ENCODE measurements at places on chromosomes 5 and 9. TPM values are rescaled to one million over a fixed set of nuclear protein-coding genes. Genes with fewer than 3 reads are reported as not detected.

- DNase-seq: no peak
Measured at GRCh38 chr5:77867194-77867691, 91.1 kb upstream of the TBCA start.

DNA sequence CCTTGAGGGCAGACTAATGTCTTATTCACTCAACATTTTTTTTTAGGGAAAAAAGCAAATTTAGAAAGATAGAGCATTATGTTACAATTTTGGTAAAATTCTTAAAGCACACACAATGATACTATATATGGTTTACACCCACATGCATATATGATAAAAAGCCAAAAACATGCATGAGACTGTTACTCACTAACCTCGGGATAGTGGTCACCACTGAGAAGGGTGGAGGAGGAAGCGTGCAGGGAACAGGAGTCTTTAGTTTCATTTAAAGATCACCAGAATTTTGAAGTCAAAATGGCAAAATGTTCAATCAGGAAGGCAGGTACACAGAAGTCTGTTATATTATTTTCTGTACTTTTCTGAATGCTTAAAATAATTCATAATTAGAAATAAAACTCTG is 9.2 kb downstream of the ARL15 start:
- DNase-seq: no peak

DNA sequence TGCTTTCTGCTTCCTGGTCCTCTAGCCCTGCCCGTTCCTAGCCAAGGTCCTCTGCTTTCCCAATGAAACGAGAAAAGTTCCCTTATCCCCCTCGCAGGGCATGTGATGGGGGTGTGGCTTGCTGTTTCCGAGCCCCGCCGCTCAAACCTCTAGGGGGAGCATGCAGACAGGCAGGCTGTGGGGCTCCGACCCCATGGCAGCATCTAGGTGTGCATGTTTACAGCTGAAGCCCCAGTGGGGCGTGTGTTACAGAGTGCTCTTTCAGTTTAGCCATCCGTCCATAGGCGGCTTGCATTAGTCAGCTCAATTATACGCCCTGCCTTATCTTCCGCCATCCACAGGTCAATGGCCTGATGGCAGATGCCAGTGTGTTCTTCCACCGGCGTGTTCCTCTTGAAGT is 48.3 kb upstream of the SPATA31E1 start:
- DNase-seq: peak; percentile 27

DNA sequence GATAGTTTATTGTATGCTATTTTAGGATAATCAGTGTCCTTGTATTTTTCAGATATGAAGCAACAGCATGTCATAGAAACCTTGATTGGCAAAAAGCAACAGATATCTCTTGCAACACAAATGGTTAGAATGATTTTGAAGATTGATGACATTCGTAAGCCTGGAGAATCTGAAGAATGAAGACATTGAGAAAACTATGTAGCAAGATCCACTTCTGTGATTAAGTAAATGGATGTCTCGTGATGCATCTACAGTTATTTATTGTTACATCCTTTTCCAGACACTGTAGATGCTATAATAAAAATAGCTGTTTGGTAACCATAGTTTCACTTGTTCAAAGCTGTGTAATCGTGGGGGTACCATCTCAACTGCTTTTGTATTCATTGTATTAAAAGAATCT is 14.5 kb downstream of the CCT5 start:
- no peak for DNase-seq

DNA sequence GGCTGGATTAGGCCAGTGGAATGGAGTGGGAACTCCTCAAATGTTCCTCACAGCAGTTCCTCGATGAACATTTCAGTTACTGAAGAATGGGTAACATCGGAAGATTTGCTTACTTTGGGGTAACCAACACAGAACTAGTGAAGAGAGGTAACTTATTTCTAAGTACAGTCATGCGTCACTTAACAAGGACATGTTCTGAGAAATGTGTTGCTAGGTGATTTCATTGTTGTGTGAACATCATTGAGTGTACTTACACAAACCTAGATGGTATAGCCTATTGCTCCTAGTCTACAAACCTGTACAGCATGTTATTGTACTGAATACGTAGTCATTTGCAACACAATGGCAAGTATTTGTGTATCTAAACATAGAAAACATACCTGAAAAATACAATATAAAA is 228.3 kb downstream of the MAST4 start:
- no peak for DNase-seq

The FAXDC2 gene
- total RNA-seq: 0.14 TPM

- DNase-seq: no peak
Measured at GRCh38 chr5:73687357-73687756, 61.4 kb downstream of the ARHGEF28 start.

The FGF1 gene
- total RNA-seq: not detected

DNA sequence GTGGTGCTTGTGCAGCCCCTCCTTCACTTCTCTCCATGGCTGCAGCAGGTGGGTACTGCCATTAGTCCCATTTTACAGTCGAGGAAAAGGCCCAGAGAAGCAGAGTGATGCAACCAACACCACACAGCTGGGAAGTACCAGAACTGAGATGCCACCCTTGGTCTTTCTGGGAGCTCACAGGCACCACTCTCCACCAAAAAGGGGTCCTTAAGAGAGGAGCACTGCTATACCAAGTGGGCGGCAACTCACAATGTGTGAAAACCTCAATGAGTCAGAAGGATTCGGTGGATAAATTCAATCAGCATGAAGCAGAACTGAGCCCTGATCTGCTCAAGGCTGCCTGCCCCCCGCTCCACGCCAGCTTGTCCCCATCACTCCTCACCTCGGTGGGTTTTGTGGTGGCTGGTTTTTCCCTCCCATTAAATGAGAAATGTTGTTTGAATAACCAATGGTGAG is 213.7 kb downstream of the FSTL4 start:
- peak; percentile 76 for DNase-seq

DNA sequence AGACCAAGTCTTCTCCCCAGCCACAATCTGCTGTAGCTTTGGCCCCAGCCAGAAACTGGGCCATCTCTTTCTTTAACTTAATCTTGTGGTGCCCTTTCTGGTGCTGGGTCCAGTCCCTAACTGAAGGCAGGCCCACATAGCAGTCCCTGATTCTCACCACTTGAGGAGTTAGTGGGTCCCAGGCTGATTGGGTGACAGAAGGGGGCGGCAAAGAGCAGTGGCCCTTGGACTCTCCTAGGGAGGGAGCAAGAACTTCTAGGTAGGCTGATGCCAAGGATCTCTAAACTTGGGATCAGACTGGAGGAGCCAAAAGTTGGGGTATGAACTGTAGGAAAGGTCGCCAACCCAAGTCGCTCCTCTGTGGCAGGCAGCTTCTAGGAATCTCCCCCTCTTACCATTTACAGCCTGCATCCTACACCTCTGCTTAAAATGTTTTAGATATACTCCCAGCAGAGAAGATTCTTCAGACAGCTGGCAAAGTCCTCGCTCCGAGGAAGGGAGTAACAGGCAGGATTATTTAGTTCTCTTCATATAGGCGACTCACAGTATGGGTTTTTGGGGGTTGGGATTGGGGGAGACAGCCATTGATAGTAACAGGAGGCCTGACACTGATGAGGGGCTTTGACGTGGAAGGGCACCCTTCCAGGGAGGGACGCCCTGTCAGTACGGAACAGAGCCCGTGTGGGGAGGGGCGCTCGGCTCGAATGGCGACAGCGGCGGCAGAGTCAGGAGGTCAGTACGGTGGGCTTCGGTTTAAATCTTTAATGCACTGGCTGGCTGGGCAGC is 2.0 kb upstream of the CCL27 start:
- DNase-seq: peak; percentile 90

The TRIO gene
- total RNA-seq: 11.3 TPM

The PRDM12 gene
- not detected for total RNA-seq

DNA sequence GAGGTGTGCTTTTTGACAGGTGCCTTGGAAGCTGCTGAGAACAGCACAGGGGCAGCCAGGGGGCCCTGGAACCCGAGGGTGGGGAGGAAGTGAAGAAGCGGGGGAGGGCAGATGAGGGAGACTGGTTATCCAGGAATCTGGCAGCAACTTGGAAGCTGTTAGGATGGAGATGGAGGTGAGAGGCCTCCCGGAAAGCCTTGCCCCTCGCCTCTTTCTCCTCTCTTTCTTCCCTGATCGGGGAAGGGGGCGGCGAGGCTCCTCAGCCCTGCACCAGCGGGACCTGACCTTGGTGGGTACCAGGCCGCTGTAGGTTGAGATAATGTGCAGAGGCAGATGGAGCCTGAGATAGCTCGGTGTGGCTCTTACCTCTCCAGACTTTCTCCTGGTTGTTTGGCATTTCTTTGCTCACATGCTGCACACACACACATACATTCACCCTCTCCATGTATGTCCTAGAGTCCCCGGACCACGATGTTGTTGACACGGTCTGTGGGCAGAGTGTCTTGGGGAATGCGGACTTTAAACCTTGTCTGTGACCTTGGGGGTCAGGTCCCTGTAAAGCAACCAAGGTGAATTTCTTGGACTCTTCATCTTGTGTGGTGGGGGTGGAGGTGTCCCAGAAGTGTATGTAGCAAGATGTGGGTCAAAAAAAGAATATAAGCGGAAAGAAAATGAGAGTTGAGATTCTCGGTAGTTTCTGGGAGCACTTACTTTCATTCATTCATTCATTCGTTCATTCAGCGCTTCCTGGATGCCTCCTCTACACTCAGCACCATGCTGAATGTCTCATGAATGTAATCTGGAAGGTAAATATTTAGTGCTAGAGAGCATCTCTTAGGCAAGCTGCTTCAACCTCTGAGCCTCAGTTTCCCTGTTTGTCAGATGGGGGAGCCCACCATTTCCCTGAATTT is 1.6 kb downstream of the WWC1 start:
- no peak for DNase-seq

- DNase-seq: peak; percentile 82
Measured at GRCh38 chr5:6820851-6821479, 107.7 kb downstream of the TENT4A start.

- DNase-seq: no peak
Measured at GRCh38 chr5:113083481-113083880, 106.9 kb downstream of the DCP2 start.

The RICTOR gene
- 28.5 TPM for total RNA-seq

GRCh38 chr5:73654819-73655318 is 28.9 kb downstream of the ARHGEF28 start:
- DNase-seq: no peak

DNA sequence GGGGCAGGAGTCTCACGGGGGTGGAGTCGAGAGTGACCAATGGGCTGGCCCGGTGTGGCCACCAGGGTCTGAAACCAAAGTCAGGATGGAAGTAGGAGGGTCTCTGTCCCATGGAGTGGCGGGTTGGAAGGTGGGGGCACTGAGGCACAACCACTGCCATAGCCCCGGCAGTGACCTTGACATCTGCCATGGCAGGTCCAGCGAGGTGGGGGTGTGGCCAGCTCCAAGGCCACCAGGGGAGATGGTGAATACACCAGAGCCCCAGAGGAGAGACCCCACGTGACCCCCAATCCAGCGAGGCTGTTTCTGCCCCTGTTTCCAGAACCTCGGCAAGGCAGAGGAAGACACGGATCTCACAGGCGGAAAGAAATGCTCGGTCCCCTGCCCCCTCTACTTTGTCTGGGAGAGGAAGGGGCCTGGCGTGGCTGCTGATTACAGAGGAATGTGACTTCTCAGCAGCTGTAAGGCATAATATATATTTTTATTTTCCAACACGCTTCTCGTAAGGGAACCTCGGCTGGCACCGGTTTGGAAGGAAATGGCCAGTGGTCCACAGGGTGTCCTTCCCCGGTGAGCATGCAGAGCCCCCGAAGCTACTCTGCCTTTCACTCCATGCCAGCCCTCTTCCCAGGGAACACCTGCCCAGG is 105.7 kb upstream of the SARDH start:
- no peak for DNase-seq

The CCDC152 gene
- total RNA-seq: 13.2 TPM

- DNase-seq: no peak
Measured at GRCh38 chr9:95551406-95551805, 34.6 kb upstream of the PTCH1 start.
